Stimulated activated CD8-positive, alpha-beta memory T cell treated with anti-CD3 and anti-CD28 coated beads, Interleukin-4, amount 100 ng/mL, for 1 hour (primary cell): ENCODE measurements at places on chromosomes 2 and 18.
A peak's percentile ranks its signal among the peaks of the same experiment; 100 is the strongest.

GRCh38 chr2:224835405-224835804 lies 119.2 kb upstream of the CCDC195 start:
- DNase-seq, result no peak

GRCh38 chr2:171883275-171883893 lies 10.7 kb downstream of the SLC25A12 start:
- DNase-seq, result no peak

GRCh38 chr2:44230378-44230777 lies 44.9 kb upstream of the SLC3A1 start:
- no peak for DNase-seq

- no peak for DNase-seq
These were observed 324.1 kb downstream of the CYP26B1 start for GRCh38 chr2:71823526-71823925.

- no peak for DNase-seq
These were observed 52.5 kb downstream of the KCNE4 start for GRCh38 chr2:223104336-223105132.

DNA sequence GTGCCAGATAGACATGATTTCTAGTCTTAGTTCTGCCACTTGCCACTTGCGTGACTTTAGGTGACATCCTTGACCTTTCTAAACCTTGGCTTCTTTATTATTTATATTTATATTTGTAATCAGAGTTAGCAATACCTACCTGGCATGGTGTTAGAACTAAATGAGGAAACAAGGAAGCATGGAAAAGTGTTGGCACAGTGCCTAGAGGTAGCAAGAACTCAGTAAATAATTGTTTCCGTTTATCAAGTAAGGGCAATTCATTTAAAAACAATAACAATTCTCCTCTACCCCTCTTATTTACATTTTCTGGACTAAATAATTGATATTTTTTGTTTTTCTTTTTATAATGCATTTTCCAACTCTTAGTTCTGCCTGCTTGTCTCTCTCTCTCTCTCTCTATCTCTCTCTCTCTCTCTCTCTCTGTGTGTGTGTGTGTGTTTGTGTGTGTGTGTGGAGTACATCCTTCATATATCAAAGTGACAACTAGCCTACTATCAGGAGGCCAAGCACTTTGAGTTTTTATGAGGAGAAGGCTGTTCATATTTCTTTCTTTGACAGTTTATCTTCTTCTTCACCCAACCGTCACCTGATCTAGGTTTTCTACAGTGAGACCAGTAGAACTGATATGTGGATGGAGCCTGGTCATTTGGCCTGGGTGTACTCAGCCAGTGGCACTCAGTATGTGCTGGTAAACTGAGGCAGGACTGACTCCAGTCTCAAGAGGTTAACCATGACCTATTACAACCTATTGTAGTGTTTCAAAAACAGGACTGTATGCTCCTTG lies 134.5 kb downstream of the LRRTM1 start:
- DNase-seq, result no peak

GRCh38 chr2:96875498-96876268 lies 5.8 kb upstream of the SEMA4C start:
- DNase-seq, result no peak

DNA sequence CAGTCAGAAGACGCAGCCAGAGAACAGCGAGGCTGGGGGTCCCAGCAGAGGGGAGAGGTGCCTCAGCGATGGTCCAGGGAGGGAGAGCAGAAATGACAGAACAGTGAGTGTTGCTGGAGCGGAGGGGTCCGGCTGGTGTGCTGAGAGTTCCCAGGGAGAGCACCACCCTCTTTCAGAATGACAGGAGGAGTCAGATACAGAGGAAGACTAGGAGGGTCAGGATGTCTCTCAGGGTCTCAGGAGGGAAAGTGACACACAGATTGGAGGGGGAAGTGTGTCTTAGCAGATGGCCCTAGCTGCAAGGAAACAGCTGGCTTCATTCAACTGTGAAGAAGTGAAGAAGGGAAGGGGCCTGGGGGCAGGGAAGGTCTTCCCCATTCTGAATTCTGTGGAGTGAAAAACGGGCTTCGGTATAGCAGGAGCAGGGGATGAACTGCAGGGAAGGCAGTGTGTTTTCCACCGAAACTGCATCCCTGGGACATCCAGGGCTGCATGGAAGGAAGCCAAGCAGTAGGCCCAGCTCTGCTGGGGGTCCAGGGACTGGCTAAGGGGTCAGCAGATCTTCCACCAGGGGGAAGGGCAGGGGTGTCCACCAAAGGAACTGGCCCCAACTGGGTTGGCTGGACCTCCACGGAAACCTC lies 90.0 kb upstream of the OTOS start:
- no peak for DNase-seq

- DNase-seq, result no peak
These were observed 490.3 kb downstream of the CCDC85A start for GRCh38 chr2:56674084-56674483.

- DNase-seq, result no peak
These were observed 6.3 kb downstream of the BOK start for GRCh38 chr2:241564596-241565410.

- peak; percentile 13 for DNase-seq
These were observed 553 bp downstream of the CNDP2 start for GRCh38 chr18:74496508-74497323.

- no peak for DNase-seq
These were observed 332.2 kb upstream of the ST6GAL2 start for GRCh38 chr2:107218208-107218607.

- no peak for DNase-seq
These were observed 170.2 kb downstream of the NRP2 start for GRCh38 chr2:205852457-205852856.
